ENCODE measurements at places on chromosomes 5 and 9. TPM values are rescaled to one million over a fixed set of nuclear protein-coding genes. Genes with fewer than 3 reads are reported as not detected.

GRCh38 chr5:35138232-35138631 lies 90.5 kb upstream of the AGXT2 start:
- DNase-seq = no peak

GRCh38 chr9:91150998-91151717 lies 210.6 kb downstream of the AUH start:
- peak; percentile 99 for DNase-seq

DNA sequence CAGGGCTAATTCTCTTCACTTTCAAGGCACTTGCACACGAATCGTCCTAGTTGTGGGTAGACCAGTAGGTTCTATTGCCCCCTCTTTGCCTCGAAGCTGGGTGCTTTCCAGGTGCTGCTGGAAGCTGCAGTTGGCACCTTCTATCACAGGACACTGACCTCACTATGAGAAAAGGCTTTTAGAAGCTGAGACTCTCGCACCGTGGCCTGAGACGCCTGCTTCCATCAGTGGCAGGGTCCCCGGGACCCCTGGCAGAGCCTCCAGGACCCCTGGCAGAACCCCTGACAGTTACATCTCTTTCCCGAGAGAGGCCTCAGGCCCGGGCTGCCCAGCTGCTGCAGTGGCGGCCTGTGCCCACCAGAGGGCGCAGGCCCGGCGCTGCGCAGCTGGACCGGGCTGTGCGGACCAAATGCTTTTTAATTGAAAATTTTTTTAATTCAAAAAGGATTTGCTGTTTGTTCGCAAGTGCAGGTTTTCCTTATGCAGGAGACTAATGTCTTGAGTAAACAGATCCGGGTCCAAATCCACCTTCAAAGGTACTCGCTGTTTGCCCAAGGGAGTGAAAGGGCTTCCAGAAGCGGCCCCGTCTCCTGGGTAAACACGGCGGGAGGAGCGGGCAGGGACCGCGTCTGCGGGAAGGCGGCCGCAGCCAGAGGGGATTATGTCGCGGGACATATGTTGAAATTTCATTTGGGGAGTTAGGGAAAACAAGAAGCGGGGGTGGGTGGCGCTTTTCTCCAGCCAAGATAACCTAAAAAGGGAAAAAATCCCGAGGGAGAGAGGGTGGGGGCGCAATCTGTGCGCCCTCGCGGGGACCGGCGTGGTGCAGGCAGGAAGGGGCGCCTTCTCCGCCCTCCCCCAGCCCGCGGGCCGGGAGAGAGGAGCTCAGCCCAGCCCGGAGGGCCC lies 114.5 kb upstream of the LMX1B start:
- DNase-seq = no peak

- DNase-seq = no peak
Measured at GRCh38 chr5:931570-932145, 39.0 kb downstream of the TRIP13 start.

DNA sequence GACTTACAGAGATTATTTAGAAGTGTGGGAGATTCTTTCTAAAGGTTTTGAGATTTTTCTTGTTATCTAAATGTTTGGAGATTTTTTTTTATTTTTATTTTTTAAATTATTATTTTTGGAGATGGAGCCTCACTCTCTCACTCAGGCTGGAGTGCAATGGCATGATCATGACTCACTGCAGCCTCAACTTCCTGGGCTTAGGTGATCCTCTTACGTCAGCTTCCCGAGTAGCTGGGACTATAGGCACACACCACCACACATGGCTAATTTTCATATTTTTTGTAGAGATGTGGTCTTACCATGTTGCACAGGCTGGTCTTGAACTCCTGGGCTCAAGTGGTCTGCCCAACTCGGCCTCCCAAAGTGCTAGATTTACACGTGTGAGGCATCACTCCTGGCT lies 694.5 kb downstream of the TLE1 start:
- DNase-seq = no peak

GRCh38 chr9:130634801-130635200 lies 29.6 kb upstream of the PRDM12 start:
- DNase-seq = no peak

DNA sequence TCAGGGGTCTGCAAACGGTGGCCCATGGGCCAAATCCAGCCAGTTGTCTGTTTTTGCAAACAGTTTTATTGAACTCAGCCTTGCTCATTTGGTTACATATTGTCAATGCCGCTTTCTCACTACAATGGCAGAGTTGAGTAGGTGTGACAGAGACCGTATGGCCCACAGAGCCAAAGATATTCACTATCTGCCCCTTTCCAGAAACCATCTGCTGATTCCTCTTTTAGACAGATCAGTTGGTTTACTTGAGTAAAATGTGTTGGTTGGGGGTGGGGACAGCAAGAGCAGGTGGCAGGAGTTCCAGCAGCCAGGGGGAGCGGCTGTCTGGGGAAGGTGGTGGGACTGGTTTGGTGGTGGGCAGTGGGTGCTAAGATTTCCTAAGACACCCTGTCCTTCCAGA lies 54.8 kb downstream of the COL27A1 start:
- no peak for DNase-seq

DNA sequence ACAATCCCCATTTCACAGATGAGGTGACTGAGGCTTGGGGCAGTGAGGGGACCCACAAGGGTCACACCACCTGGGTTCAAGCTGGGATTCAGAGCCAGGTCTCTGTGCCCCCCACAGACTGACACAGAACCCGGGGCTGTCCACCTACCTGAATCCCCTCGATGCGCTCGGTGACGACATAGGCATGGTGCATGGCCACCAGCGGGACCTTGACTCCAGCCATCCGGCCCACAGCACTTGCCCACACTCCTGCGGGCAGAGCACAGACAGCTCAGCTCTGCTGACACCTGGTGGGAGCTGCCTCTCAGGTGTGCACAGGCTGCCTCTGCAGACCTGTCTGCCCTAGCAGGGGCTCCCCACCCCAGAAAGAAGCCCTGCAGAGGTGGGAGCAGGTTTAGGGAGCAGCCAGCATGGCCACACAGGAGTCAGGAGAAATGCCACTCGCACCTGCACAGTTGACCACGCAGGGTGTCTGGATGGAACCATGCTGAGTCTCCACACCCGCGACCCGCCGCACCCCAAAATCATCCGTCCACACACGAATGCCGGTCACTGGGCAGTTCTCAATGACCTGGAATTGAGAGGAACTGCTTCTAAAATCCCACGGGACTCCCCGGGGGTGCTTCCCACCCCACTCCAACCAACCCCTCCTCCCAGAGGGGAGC lies 8.4 kb downstream of the SARDH start:
- DNase-seq = no peak

DNA sequence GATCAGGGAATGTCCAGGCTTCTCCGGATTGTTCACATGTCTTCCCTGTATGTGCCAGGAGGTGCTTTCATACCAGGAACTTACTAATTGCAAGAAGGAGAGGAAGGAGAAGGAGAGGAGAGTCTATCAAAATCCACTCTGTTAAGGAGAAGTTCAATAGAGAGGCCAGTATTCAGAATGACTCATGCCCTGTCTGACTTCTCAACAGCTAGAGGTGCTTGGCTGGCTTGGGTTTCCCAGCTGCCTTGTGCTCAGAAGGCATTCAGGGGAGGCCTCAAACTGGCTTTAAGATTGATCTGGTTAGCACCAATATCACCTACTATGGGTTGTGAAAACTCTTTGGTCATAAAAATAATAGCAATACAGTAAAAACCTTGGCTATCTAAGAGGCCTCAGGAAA lies 167.9 kb upstream of the GLRA1 start:
- DNase-seq = no peak

DNA sequence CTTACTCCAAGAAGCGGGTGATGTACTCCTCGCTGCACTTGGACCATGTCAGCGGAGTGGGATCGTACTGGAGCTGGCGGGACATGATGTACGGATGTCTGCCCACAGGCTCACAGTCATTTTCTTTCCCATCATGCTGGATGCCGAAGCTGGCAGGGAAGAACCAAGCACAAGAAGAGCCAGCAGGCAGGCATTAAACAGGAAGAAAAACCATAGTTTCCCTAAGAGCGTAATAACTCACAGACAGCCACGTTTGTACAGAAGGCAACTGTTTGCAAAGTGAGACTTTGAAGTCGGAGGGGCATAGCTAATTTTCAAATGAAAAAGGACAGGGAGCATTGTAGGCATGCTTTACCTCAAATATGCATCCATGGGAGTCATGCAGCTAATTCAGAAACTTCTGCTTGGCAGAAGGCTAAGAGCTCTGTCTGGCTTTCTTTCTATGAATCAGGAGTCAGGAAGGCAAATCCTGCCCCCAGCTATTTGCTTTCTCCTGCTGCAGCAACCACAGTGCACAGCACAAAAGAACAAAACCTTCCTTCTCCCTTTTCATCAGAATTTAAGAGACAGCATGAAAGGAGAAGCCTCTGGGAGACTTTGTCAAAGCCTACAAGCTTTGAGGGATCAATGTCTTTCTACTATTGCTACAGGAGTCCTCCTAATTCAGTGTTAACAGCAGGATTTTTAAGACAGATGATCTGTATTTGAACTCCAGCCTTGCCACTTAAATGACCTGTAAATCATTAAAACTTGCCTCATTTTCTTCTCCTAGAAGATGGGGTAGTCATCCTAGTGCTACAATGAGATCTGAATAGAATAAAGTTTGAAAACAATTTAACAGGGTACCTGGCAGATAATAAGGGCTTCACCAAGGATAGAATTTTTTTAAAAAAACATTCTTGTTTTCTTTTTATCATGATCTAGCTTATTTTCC lies 209.1 kb downstream of the TARS1 start:
- no peak for DNase-seq

- peak; percentile 73 for DNase-seq
Measured at GRCh38 chr5:138503487-138504270, 38.4 kb downstream of the EGR1 start.

DNA sequence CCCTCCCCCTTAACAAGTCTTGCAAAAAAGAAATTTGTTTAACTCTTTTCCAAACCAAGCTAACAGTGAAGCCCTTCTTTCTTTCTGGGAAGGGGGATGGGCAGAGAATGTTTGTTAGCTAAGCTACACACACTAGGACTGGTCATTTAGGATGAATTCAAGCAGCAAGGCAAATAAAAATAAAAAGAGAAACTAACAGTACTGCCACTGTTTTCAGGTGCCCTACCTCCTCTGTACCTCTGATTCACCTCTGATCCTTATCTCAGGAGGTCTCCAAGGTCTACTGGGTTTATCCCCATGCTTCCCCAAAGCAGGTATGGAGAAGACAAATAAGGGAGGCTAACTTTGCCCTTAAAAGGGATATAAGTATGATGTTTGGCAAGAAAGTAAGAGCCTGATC lies 52.9 kb downstream of the ELL2 start:
- no peak for DNase-seq

- no peak for DNase-seq
Measured at GRCh38 chr9:111131211-111131610, 92.9 kb upstream of the LPAR1 start.

DNA sequence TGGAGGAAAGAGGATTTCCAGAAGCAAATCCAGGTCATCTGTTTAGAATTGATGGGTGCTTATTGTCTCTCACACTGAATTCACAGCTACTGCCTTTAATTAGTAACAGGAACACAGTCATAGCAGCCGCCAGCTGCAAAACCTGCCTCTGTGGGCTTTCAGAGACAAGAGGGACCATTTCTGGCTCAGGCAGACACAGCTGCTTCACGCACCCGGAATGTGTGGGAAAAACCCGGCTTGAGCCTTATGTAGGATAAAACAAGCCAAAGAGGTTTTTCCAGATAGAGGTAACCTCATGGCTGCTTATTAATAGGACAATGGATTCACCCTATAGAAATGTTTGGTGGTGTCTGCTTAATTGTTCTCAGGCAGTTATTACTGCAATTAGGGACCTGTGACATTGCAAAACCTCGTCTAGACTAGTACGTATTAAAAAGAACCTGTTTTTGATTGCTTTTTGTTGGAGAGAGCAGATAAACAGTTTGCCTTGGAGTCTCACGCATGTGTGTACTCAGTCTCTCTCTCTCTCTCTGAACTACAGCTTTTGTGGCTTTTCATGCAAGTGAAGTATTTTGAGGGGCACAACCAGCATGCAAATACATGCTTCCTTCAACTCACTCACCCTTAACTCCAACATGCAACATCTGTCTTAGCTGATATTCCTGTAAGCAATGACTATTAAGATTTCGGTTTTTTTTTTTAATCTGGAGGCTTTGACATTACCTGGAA lies 302.7 kb downstream of the PLK2 start:
- no peak for DNase-seq

NR4A3 gene
- total RNA-seq = 5.1 TPM

S1PR3 gene
- total RNA-seq = 0.27 TPM

SLC34A1 gene
- total RNA-seq = under 0.01 TPM

GHR gene
- total RNA-seq = under 0.01 TPM

GLRA1 gene
- not detected for total RNA-seq
